Placental pericyte (primary cell): ENCODE measurements at places on chromosomes 11 and 22. TPM values are rescaled to one million over a fixed set of nuclear protein-coding genes. Genes with fewer than 3 reads are reported as not detected.

MISFA gene
- total RNA-seq: 0.29 TPM in 1 of 2 replicates, not detected in the other

FOLR1 gene
- total RNA-seq: not detected in 2 replicates

KLHL35 gene
- total RNA-seq: 2.4 and 4.6 TPM in 2 replicates

OR6A2 gene
- 0.57 TPM in 1 of 2 replicates, not detected in the other for total RNA-seq

OR51B5 gene
- total RNA-seq: 0.57 TPM in 1 of 2 replicates, not detected in the other

OR52N4 gene
- total RNA-seq: 0.14 TPM in 1 of 2 replicates, not detected in the other

GAB4 gene
- not detected in 2 replicates for total RNA-seq

SDF2L1 gene
- 29.5 and 262 TPM in 2 replicates for total RNA-seq

MAJIN gene
- not detected in 2 replicates for total RNA-seq

MAPK12 gene
- total RNA-seq: 41.5 and 55.6 TPM in 2 replicates

SYCE3 gene
- total RNA-seq: not detected in 2 replicates

WBP2NL gene
- 0.14 and 0.22 TPM in 2 replicates for total RNA-seq

PVALB gene
- total RNA-seq: not detected in 2 replicates

EMSY gene
- 23.2 and 33.6 TPM in 2 replicates for total RNA-seq

TMPRSS6 gene
- not detected in 2 replicates for total RNA-seq

SAA2 gene
- total RNA-seq: not detected in 2 replicates

KRTAP5-8 gene
- not detected in 2 replicates for total RNA-seq

MMP7 gene
- total RNA-seq: 1.1 TPM in 1 of 2 replicates, not detected in the other

SMIM38 gene
- 0.14 and 0.44 TPM in 2 replicates for total RNA-seq

MS4A12 gene
- total RNA-seq: not detected in 2 replicates
